ENCODE measurements at places on chromosomes 12 and 14.

GRCh38 chr14:36303960-36304359 is 16.5 kb downstream of the MBIP start:
- DNase-seq: no peak

DNA sequence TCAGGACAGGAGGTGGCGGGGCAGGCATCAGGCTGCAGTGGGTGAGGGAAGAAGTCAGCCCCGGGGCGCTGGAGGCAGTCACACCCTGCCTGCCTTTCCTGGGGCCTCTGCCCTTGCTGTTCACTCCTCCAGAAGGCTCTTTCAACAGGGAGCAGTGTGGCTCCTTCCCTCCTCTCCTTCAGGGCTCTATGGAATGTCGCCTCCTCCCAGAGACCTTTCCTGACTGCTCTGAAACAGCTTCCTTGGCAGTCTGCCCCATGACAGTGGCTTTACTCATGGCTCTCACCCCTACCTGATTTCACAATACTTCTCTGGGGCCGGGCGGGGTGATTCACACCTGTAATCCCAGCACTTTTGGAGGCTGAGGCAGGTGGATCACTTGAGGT is 7.1 kb downstream of the RHOF start:
- DNase-seq: no peak

DNA sequence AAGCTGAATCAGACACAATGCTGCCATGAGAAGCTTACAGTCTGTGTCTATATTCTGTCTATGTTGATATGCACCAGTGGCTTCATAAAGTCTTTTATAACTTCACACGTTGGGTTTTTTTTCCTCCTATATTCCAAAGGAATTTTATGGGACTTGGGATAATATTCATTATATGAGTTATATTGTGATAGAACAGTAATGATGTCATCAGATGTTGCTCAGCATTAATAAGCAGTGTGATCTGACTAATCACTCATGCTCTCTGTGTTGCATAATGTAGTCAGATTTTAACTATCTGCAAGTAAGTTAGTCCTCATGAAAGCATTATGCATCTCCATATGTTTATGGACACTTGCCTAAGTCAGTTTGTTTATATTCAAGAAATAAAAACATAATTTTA is 159.6 kb downstream of the PLCZ1 start:
- DNase-seq: no peak

DNA sequence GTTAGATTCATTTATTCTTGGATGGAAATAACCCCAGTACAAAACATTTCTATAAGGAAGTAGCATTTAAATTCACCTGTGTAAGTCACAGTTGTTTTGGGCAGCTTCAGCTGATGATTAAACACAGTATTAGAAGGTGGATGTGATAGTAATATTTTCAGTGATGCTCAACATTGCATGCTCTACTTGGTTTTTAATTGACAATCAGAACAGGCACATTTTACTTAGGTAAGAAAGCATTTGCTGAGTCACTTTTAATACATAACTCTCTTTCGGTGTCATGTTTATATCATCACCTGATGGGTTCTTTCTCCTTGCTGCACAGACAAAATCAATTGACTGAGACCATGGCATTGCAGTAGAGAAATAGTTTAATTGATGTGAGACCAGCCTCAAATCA is 80.7 kb downstream of the CMAS start:
- no peak for DNase-seq

Data from stimulated activated CD4-positive, alpha-beta T cell treated with anti-CD3 and anti-CD28 coated beads, Interleukin-12 subunit alpha, Interleukin-12 subunit beta, amount 100 ng/mL, for 24 hours (primary cell).